ENCODE measurements at places on chromosomes 6 and 20. TPM values are rescaled to one million over a fixed set of nuclear protein-coding genes. Genes with fewer than 3 reads are reported as not detected.

Gene PPDPF
- total RNA-seq, result 290 TPM

Gene ARMC2
- 1.9 TPM for total RNA-seq

Gene NMBR
- not detected for total RNA-seq

Gene ABT1
- total RNA-seq, result 14.5 TPM

Gene TM9SF4
- 36.5 TPM for total RNA-seq

Gene HLA-DRB1
- not detected for total RNA-seq

Gene PGC
- total RNA-seq, result not detected

Gene RARS2
- total RNA-seq, result 23.5 TPM

Gene SOX18
- 2.3 TPM for total RNA-seq

Gene SCRT2
- not detected for total RNA-seq

Gene OOEP
- not detected for total RNA-seq

Gene TBXT
- total RNA-seq, result not detected

Gene CAGE1
- total RNA-seq, result not detected

Gene SLC22A16
- total RNA-seq, result not detected

Data from A549 treated with CpdA at 1 μM for 4 hours (cell line).